ENCODE measurements at places on chromosomes 4 and X.

- DNase-seq: no peak
These were observed 16.1 kb downstream of the CPEB2 start for GRCh38 chr4:15018361-15018760.

- DNase-seq: no peak
These were observed 53.6 kb downstream of the AMER1 start for GRCh38 chrX:64151911-64152310.

DNA sequence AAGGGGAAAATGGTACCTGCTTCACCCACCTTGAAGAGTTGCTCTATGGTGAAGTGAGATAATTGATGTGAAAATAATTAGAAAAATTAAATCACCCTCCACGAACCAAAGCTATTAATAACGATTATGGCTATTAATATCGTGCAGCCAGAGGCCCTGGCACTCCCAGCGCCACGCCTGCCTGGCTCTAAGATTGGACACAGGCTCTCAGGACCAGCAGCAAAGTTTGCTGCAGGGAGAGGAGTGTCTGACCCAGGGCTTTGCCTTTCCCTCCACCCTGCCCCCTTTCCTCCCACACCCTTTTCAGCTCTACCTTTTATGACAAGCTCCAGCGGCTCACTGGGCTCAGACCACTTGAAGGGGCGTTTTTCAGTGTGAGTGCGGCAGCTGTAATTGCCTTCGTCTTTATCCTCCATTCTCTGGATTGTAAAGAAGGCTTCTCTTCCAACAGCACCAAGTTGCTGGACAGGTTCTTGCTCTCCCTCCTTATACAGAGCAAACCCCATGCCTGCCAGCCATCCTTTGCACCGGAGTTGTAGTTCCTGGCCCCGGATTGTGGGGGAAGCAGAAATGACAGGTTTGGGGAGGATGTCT, 11.5 kb downstream of the IGSF1 start:
- DNase-seq: no peak

GRCh38 chr4:176286728-176287127, 17.7 kb upstream of the ASB5 start:
- DNase-seq: no peak

DNA sequence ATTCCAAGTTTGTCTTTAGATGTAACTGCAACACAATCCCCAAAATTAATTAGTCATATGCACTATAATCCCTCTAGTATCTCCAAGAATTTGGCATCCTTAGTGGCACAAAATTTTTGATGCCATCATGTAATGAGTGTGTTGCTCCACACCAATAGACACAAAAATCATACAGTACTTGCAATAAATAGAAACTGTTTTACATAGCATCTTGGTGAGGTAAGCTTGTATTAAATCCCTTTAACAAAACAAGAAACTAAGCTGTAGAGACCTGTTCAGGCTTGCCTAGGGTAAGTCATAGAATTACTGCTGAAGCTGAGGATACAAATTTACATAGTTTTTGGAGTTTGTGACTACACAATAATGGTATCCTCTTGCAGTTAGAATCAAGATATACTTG, 64.5 kb upstream of the PRSS12 start:
- DNase-seq: no peak

DNA sequence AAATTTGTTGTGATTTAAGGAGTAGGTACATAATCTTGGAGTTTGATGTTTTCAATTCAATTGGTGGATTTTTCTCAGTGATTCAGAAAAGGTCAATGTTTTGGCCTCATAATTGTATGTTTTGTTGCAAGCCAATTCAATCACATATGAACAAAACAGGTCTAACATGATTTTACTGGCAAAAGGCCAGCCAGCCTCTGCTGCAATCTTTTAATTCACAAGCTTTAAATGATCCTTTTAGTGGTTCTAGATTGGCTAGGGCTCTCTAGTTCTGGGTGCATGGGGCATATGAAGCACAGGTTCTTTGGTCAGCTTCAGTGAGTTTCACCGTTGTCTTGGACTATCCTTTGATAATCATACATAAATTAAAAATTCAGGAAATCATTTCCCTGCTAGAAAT, 19.2 kb upstream of the SLC6A14 start:
- no peak for DNase-seq

DNA sequence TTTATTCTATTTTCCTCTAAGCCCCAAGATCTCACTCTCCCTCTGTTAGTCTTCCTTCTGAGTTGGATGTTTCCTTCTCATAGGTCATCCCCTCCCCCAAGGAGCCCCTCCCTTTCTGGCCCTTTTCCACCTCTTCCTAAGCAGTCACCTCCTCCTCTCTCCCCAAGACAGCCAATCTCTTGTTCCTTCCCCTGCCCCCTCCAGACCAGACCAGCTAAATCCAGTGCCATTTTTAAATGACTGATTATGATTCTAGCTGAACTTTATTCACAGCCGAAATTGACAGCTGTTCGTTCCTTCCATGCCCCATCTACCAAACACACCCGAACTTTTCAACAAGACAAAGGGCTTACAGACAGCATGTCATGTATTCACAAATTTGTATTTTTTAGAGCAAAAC, 1.9 kb downstream of the SPIN2A start:
- DNase-seq: no peak

DNA sequence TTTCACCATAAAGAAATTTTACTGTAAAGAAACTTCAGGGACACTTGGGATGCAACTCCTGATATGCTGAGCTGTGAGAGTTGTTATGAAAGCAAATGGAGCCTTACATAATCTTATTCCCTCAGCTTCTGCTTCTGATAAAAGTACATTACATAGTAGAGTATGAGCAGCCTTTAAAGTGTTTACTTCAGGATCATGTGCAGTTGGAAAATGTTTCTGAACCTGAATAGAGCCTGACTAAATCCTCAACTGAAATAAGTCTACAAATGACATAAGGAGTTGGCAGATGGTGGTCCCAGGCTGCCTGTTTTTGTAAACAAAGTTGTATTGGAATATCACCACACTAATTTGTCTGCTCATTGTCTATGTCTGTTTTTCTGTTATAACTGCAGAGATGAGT, 19.3 kb downstream of the RASSF6 start:
- DNase-seq: no peak

DNA sequence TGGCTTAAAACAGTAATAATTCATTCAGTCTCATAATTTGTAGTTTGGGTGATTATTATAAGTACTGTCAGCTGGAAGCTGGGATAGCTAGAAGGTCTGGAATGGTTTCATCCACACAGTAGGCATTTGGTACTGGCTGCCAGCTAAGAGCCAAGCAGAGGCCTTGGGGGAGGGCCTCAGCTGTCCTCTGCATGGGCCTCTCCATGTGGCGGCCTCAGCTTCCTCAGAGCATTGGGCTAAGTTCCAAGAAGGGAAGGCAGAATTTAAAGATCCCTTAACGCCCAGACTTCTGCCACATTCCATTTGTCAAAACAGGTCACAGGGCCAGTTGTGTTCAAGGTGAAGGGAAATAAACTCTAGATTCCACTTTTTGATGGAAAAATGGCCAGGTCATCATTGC, 93.3 kb downstream of the NEUROG2 start:
- DNase-seq: no peak

GRCh38 chr4:163768014-163768413, 273.5 kb downstream of the TMA16 start:
- DNase-seq: no peak

- no peak for DNase-seq
These were observed 718.6 kb downstream of the CCSER1 start for GRCh38 chr4:90845777-90846176.

DNA sequence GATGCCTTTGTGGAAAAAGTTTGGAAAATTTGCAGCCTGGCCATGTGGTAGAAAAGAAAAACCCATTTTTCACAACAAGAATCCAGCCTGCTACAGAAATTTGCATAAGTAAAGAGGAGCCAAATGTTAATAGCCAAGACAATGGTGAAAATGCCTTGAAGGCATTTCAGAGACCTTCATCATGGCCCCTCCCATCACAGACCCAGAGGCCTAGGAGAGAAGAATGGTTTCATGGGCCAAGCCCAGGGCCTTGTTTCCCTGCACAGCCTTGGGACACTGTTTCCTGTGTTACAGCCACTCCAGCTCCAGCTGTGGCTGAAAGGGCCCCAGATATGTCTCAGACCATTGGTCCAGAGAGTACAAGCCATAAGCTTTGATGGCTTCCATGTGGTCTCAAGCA, 101.4 kb upstream of the LINC00632 start:
- DNase-seq: no peak

DNA sequence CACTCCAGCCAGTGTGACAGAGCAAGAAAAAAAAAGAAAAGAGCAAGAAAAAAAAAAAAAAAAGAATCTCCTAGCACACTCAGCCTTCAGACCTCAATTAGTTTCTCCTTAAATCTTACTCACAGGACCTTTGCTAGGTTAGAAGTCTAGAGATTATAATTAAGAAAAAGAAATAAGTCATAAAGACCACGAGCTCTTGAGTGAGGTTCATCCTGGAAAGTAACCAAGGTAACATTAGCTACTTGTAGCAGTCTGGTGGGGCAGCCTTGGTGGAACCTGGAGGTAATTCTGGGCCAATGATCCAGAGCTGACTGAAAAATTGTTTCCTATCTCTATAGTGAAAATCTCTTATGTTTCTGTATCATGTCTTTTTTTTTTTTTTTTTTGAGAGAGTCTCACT, 21.2 kb upstream of the DDX3X start:
- no peak for DNase-seq

GRCh38 chr4:2753436-2753835, 2.7 kb downstream of the TNIP2 start:
- DNase-seq: no peak

DNA sequence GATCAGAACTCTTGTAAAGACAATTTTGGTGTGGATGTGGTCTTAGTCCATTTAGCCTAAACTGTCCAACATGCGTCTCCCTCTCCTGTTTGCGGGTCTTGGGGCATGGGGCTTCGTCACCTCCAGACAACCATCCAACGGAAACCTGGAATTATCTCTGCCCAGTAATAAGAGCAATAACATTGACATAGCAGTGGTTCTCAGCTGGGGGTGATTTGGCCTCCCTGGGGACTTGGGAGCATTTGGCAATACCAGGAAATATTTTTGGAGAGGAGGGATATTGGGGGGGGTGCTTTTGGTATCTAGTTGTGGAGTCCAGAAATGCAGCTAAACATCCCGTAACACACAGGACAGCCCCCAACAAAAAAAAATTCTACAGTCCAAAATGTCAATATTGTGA, 47.2 kb downstream of the SEL1L3 start:
- DNase-seq: no peak

GRCh38 chrX:24019448-24019847, 7.5 kb downstream of the KLHL15 start:
- DNase-seq: no peak

- DNase-seq: peak; percentile 78
These were observed at the start of gene SLC9A7 for GRCh38 chrX:46758956-46759644. TSS of gene SLC9A7 (minus strand) at chrX:46759118. CDS start at chrX:46759029, 89 bp downstream.
